Stimulated activated CD8-positive, alpha-beta memory T cell treated with anti-CD3 and anti-CD28 coated beads, Interleukin-4, amount 100 ng/mL, for 1 hour (primary cell): ENCODE measurements at places on chromosomes 1 and 21.

GRCh38 chr21:38494251-38494642, 4.0 kb downstream of the ERG start:
- DNase-seq: no peak

DNA sequence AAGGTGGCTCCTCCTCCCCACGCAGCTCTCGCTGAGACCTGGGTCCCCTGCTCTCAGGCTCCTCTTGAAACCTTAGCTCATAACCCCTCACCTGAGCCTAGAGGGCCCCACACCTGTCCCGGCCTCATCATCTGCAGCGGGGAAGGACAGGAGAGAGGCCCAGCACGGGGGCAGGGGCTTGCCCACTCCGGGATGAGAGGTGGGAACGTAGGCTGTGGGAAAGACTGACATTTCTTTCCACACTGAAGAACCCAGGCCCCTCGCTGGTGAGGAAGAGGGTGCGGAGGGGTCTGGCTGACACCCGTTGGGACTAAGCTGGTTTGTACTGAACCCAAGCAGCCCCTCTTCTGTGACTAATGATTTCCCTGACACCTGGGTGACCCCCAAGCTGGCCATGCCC, 14.0 kb upstream of the NES start:
- no peak for DNase-seq

- no peak for DNase-seq
These were observed 842 bp downstream of the ATXN7L2 start for GRCh38 chr1:109484519-109484975.

DNA sequence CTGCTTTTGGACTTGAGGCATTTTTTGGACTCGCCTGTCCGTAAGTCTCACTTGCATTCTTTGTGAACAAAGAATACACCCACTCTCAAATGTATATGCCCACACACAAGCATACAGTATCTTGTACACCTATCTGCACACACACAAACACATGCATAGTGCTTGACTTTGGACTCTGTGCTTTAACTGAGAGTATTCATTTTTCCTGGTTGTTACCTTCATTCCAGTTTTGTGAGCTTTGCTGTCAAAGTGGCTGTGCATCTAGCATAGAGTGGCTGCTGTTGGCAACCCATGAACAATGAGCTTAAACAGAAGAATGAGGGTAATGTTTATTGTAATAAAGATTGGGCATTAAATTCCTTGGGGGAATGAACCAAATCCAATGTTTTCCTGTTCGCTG, 199.0 kb downstream of the PDE4B start:
- DNase-seq: no peak

GRCh38 chr1:17765444-17766411, 10.6 kb downstream of the ACTL8 start:
- no peak for DNase-seq
